ENCODE measurements at places on chromosomes 16 and 17. TPM values are rescaled to one million over a fixed set of nuclear protein-coding genes. Genes with fewer than 3 reads are reported as not detected.

GRCh38 chr17:5640726-5641125 is 56.4 kb upstream of the NLRP1 start:
- DNase-seq = no peak
- H3K4me1 ChIP-seq = no peaks in the 10 kb centered on the region
- H3K4me3 ChIP-seq = no peak overlapping the region
- H3K27me3 ChIP-seq = peaks cover 4% of the 10 kb centered on the region

GRCh38 chr16:8568231-8568617 is 22.1 kb downstream of the TMEM114 start:
- no peak for DNase-seq
- no peaks in the 10 kb centered on the region for H3K36me3 ChIP-seq
- H3K4me3 ChIP-seq = no peak overlapping the region
- H3K4me1 ChIP-seq = no peaks in the 10 kb centered on the region

- no peaks in the 10 kb centered on the region for H3K27me3 ChIP-seq
- peak overlapping the region; percentile 66 for H3K4me3 ChIP-seq
- no peak for DNase-seq
- peak overlapping the region; percentile 43 for H3K27ac ChIP-seq
- peaks cover 3% of the 10 kb centered on the region for H3K4me1 ChIP-seq
These were observed 149.0 kb upstream of the FAM20A start for GRCh38 chr17:68750208-68750562.

GRCh38 chr16:48965386-48965785 is 316.3 kb downstream of the CBLN1 start:
- no peak for DNase-seq
- H3K36me3 ChIP-seq = no peaks in the 10 kb centered on the region
- no peak overlapping the region for H3K27ac ChIP-seq
- H3K4me3 ChIP-seq = no peak overlapping the region
- H3K27me3 ChIP-seq = no peaks in the 10 kb centered on the region
- peaks cover 22% of the 10 kb centered on the region for H3K4me1 ChIP-seq

DNA sequence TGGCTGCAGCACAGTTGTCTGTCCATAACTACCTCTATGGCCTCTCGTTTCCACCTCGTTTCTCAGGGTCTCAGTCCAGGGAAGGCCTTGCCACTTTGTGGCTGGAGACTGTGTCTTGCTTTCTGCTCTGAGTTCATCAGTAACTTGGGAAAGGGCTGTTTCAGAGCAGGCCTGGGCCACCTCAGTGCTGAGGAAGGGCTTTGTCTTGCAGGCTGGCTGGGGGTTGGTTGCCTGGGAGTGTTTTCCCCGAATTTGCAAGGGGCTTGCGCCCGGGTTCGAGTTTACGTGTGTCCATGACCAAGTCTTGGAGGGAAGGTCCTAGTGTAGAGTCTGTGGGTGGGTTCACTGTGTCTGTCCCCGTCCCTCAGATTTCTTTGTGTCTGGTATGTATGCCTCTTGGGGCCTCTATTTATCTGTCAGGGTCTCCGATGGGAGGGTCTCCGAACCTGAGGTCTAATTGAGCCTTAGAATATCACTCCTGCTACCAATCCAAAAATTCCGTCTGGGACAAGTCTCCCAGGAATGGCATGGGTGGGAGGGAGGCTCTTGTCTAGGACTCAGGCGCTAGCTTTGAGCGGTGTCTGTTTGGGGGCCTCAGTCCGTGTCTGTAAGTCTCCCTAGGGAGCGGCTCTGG is 594 bp upstream of the TGFB1I1 start:
- peak overlapping the region; percentile 84 for H3K4me3 ChIP-seq
- H3K36me3 ChIP-seq = peaks cover 36% of the 10 kb centered on the region
- no peaks in the 10 kb centered on the region for H3K27me3 ChIP-seq
- peaks cover 28% of the 10 kb centered on the region for H3K4me1 ChIP-seq
- H3K27ac ChIP-seq = peak overlapping the region; percentile 77

GRCh38 chr16:89711601-89712273 is 9.0 kb downstream of the VPS9D1 start:
- H3K27me3 ChIP-seq = no peaks in the 10 kb centered on the region
- peaks cover 8% of the 10 kb centered on the region for H3K36me3 ChIP-seq
- peak; percentile 99 for DNase-seq

DNA sequence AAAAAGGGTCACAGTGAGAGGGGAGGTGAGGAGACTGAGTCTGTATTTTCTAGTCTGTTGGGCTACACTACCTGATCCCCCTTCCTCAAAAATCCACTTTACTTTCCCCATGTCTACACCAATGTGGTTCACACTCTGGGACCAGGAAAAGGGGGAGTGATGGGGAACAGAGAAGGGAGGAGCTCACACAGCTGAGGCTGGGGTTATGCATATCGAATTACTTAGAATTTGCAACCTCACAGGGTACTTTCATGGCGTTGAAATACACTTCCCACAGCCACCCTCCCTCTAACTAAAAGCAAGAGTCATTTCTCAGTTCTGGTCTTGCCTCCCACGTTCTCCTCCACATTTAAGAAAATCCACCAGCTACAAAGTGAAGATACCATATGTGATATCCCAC is 14.1 kb downstream of the MAPT start:
- DNase-seq = no peak
- no peaks in the 10 kb centered on the region for H3K4me1 ChIP-seq
- H3K27ac ChIP-seq = no peak overlapping the region

DNA sequence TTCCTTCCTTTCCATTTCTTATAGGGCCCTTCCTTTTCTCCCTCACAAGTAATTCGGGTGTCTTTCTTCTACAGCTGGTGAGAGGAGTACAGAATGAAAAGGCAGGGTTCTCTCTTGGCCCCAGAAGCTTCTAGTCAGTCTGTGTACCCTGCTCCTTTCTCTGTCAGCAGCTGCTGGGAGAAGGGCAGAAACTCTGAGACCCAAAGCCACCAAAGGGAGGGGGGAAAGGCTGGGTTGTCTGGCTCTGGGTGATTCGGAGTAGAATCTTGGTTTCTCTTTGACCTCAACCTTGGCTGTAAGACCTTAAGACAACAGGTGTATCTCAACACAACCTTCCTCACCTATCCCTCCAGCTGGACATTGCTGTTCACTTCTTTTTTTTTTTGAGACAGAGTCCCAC is 3.3 kb upstream of the NR1D1 start:
- H3K27ac ChIP-seq = no peak overlapping the region
- no peak overlapping the region for H3K4me3 ChIP-seq
- peaks cover 28% of the 10 kb centered on the region for H3K4me1 ChIP-seq
- no peaks in the 10 kb centered on the region for H3K27me3 ChIP-seq

DNA sequence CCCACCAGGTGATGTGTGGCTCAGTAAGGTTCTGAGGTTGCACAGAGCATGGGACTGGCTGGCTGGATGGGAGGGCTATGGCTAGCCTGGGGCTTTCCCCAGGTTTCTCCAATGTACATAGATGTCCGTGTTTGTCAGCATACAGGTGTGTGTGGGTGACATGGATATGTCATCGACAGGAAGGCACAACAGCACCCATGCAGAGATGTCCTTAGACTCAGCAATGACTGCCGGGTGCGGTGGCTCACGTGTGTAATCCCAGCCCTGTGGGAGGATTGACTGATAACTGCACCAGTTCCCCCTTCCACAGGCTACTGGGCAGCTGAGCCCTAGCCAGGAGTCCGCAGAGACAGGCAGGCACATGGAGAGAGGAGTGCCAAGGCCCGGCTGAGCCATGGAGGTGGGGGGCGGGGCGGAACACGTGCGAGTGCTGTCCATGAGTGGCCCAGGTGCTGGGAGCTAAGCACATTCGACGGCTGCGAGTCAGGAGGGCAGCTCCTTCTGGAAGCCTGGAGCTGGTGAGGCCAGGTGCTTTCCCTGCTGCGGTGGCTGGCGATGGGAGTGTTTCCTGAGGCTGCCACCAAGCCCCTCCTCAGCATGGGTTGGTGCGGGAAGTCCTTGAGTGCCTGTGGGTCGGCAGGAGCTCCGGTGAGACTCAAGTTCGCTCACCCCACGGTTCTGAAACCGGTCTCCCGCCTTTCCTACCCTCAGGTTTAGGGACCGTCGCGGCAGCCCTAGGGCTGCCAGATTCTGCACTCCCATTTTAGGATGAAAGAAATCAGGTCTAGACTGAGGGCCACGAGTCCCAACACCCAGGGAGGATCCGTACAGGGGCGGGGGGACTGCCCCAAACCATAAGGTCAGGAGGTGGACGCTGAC is 858 bp upstream of the ASPSCR1 start:
- peaks cover 7% of the 10 kb centered on the region for H3K4me1 ChIP-seq
- peak overlapping the region; percentile 89 for H3K4me3 ChIP-seq
- no peak for DNase-seq
- H3K27me3 ChIP-seq = no peaks in the 10 kb centered on the region

FBXW10 gene
- under 0.01 TPM for total RNA-seq

- peak overlapping the region; percentile 30 for H3K4me3 ChIP-seq
- no peaks in the 10 kb centered on the region for H3K36me3 ChIP-seq
- H3K4me1 ChIP-seq = peaks cover 16% of the 10 kb centered on the region
These were observed 279.7 kb downstream of the SLC39A11 start for GRCh38 chr17:72812823-72813222.

GRCh38 chr16:20359997-20360396 is 7.5 kb upstream of the UMOD start:
- no peaks in the 10 kb centered on the region for H3K4me1 ChIP-seq
- H3K36me3 ChIP-seq = no peaks in the 10 kb centered on the region
- no peak for DNase-seq
- no peak overlapping the region for H3K27ac ChIP-seq
- no peak overlapping the region for H3K4me3 ChIP-seq
- H3K27me3 ChIP-seq = no peaks in the 10 kb centered on the region

DNA sequence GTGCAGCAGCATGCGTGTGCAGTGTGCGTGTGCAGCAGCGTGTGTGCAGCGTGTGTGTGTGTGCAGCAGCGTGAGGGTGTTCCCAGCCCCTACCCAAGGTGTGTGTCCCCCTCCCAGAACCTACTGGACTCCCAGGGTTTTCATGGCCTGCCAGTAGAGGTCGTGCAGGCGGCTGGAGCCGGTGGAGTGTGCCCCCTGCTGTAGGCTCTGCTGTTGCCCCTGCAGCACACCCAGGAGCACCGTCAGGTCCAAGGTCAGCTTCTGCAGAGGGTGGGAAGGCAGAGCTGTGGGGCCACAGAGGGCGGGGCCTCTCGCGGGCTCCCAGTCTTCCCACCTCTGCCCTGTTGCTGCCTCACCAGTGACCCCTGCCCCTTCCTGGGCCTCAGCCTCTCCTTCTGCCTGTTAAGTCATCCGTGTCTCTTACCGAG is 14.9 kb downstream of the MYBBP1A start:
- H3K27me3 ChIP-seq = no peaks in the 10 kb centered on the region
- no peaks in the 10 kb centered on the region for H3K4me1 ChIP-seq
- peak; percentile 91 for DNase-seq
- H3K4me3 ChIP-seq = no peak overlapping the region
- peaks cover 33% of the 10 kb centered on the region for H3K36me3 ChIP-seq

DNA sequence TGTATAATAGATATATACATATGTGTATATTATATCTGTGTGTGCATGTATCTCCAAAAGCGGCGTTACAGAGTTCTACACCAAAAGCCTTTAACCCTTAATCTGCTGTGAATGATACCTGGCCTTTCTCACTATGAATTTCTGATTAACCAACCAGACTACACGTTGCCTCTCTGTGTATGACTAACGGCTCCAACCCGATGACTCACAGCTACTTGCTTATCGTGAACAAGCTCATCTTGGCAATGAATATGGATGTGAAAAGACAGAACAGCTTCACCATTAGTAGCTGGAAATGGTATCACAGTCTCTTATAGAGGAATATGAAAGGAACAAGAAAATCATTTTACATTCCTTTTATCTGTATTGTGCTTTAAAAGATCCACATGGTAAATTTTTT is 23.8 kb upstream of the ARHGAP44 start:
- no peaks in the 10 kb centered on the region for H3K4me1 ChIP-seq
- DNase-seq = peak; percentile 43
- peaks cover 4% of the 10 kb centered on the region for H3K27me3 ChIP-seq
- no peaks in the 10 kb centered on the region for H3K36me3 ChIP-seq
- H3K27ac ChIP-seq = no peak overlapping the region

PIMREG gene
- total RNA-seq = 5.1 TPM

DNA sequence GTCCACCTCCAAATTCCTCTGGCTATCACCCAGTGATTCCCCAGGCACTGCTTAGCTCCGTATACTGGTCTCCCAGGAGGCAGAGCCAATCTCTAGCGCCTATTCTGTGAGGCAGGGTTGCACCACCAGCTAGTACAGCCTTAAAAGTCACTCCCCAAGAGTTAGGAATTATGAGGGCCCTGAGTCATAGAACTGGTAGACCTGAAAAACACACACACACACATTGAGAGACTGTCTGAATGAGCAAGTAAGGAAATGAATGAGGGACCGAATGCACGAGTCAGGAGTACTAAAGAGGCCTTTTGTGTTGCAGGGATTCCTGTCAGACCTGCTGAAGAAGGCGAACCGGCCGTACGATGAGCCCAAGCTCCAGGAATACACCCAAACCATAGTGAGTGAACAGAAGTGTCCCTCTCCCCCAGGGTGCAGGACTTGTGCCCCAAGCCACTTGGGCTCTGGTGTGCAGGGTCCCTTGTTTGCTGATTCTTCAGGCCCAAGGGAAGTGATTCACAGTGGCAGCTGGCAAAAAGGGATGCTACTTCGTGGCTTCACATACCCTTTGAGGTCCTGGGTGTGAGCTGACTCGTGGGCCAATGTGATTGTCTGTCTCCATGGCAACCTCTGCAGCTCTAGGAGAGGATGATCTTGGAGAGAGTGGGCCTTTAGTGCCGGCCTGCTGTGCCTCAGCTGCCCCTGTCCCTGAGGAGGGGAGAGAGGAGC is 24.7 kb downstream of the CALB2 start:
- H3K36me3 ChIP-seq = no peaks in the 10 kb centered on the region
- no peak for DNase-seq
- H3K4me1 ChIP-seq = no peaks in the 10 kb centered on the region
- no peaks in the 10 kb centered on the region for H3K27me3 ChIP-seq
- H3K4me3 ChIP-seq = no peak overlapping the region
- H3K27ac ChIP-seq = no peak overlapping the region

DNA sequence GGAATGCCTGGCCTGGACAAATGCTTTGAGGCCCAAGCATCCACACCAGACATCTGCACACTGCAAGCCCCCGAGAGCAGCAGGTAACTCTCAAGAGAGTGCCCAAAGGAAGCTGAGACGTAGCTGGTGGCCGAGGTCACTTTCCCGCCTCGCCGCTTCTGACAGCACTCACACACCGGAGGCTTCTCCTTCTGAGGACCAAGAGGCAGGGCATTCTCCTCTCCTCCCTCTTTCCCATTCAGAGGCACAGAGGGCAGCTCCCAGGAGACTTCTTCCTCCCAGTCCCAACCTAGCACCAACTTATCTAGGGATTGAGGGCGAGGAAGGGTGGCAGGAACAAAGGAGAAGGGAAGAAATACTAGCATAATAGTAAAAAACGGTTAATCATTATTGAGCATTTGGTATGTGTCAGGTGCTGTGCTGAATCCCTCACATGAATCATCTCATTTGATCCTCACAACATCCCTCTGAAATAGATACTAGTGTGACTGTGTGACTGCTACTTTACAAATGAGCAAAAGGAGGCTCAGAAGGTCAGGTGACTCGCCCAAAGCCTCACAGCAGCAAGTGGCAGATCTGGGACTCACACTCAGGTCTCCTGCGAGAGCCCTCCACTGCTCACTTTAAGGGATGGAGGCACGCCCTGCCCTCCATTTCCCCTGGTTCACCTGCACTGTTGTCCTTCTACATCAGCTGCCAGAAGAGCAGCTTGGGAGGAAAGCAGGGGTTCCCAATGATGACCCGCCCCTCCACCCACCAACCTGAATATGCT is 41.8 kb downstream of the MYO18A start:
- no peaks in the 10 kb centered on the region for H3K36me3 ChIP-seq
- no peaks in the 10 kb centered on the region for H3K27me3 ChIP-seq
- H3K4me1 ChIP-seq = peaks cover 66% of the 10 kb centered on the region

SLC47A2 gene
- not detected for total RNA-seq
